ENCODE measurements at places on chromosomes 3 and 15.

DNA sequence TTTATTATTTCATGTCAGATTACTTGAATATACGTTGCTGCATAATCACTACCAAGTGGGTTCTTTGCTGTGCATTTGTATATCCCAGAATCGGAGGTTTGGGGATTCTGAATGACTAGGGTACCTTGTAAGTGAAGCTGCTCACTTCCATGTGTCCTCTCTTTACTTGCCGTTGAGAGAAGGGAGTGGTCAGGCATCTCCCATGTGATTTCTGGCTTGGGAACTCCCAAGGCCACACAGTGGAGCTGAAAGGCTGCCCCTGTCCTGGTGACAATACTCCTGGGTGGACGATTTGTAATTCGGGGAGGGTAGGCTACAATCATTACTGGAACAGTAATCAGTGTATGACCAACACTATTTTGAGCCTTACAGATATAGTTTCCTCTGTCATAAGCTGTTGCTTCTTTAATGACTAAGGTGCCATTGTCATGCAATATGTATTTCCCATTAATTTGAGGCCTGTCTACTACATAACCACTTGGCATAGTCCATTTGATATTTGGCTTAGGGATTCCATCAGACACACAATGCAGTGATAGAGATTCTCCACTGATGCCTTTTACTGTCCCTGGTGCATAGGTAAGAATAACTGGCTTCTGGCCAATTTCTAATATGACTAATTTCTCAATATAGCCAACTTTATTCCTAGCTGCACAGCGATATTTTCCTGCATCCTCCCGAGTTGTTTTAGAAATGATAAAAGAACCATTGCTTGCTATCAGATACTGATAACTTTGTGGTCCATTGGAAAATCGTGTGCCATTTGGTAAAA lies 24.0 kb downstream of the IGSF10 start:
- DNase-seq: no peak

DNA sequence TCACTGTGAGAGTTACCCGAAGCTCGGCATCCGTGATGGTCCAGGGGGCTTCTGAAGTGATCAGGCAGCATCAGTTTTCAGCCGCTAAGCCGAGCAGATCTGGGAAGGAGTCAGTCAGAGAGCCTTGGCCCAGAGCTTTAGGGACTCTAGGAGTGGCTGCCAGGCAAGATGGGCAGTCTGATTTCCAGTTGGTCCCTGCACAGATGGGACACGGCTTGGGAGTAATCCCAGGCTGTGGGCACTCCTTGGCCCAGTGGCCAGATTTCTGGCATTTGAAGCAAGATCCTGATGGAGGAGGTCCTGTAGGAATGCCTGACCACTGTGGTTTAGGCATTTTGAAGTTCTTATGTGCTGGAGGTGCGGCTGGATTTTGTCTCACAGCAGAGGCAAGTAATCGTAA lies 10.5 kb upstream of the IP6K2 start:
- no peak for DNase-seq

DNA sequence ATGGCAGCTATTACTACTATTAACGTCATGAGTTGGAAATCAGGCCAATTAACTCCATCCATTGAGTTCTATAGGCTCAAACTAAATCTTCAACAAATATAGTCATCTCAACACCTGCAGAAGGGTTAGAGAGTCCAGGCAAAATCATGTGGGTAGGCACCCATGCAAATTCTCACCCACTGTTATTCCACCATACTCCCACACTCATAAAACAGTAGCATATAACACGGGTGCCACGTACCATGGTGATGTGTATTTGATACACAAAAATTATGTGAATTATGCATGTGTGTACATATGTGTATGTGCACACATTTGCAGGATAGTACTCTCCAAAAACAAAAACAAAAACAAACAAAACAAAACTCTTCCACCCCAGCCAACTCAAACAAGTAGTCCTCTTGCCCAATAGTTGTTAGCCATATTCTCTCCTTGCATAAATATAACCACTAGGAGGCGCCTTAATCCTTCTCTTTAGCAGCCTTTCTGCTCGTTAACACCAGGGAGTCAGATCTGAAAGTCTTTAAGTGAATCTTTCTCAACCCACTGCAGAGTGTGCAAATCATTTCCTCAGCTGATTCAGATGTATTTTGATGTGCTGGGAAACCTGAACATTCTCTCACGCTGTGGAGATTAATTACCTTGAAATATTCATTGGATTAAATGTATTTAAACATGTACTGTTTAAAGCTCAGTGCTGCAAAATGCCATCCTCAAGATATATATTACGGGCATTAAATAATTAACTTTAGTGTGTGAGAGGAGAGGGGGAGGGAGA lies 38.0 kb upstream of the COPB2 start:
- no peak for DNase-seq

- no peak for DNase-seq
Observed at GRCh38 chr3:8712045-8712907, 21.3 kb upstream of the CAV3 start.

GRCh38 chr3:60935709-60936108 lies 315.5 kb downstream of the FHIT start:
- no peak for DNase-seq

GRCh38 chr15:33091983-33092693 lies 102.4 kb downstream of the FMN1 start:
- DNase-seq: no peak

DNA sequence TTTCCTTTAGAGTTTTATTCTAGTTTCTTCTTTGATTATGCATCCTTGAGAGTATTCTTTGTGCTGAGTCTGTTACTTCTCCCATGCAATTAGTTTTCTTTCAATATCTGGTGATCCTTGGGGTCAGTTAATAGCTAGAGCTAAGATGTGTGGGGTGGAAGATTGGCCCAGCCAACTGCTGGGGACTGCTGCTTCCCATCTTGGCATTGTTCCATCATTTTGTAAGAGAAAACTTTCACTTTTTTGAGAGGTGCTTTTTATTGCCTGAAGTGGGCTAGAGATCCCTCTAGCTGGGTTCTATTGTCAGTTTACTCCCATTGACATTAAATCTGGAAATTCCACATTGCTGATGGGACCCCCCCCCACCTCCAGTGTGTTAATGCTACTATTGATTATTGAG lies 15.4 kb downstream of the BCL2L10 start:
- no peak for DNase-seq

GRCh38 chr15:89068325-89068784 lies 19.9 kb upstream of the ABHD2 start:
- no peak for DNase-seq

DNA sequence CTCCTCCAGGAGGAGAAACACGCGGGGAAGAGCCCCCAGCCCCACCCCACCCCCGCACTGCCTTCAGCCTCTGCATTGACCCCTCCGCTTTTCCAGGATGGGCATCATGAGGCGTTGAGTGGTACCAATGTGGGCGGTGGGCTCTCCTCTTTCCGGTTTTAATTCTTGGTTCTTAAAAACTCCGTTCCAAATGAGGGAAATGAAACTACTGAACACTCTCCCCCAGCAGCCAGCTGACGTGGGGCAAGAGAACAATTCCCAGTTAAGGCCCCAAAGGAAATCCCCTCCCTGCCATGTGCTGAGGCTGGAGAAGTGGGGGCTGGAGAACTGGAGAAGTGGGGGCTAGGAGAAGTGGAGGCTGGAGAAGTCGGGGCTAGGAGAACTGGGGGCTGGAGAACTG lies 5.3 kb upstream of the NRROS start:
- peak; percentile 55 for DNase-seq

- no peak for DNase-seq
Observed at GRCh38 chr15:81895723-81896122, 150.1 kb downstream of the MEX3B start.

DNA sequence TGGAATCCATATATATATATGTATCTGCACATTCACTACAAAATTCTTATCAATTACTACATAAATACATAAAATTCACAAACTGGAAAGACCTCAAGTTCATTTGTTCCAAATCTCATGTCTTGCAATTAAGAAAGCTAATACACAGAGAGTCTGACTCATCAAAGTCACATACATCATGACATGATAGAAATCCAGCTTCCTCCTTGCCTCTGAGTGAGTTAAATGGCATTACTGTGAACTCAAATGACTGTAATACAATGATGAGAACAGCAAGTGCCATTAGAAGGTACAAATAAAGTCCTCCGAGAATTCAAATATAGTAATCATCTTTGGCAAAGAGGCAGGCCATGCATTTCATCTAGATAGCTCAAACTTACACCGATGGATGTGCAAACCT lies 55.1 kb upstream of the AGTR1 start:
- no peak for DNase-seq

GRCh38 chr3:153980252-153980590 lies 141.0 kb upstream of the ARHGEF26 start:
- no peak for DNase-seq

GRCh38 chr3:149593418-149594160 lies 64.2 kb downstream of the WWTR1 start:
- DNase-seq: no peak

DNA sequence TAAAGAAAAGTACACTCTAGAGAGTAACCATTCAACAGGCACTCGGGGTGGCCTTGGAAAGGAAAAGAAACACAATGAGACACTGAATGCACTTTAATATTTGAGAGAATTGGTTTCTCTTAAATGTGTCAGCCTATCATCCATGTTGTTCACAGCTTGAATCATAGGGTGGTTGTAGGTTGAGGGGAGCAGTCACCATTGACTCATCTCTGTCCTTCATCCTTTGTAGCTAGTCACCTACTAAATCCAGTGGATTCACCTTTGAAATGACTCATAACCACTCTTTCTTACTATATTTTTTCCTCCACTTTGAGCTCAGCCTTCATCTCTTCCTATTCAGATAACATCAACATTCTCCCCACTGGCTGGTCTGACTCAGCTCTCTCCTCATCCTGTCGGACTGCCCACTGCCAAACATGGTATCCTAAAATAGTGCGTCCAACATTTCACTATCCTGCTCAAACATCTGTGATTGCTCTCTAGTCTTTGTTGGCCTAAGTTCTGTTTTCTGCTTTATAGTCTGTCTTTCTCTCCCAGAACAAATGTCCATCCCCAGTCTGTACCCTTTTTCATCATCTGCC lies 182.7 kb upstream of the GADL1 start:
- DNase-seq: no peak

GRCh38 chr15:61992518-61992917 lies 67.7 kb downstream of the VPS13C start:
- DNase-seq: no peak

DNA sequence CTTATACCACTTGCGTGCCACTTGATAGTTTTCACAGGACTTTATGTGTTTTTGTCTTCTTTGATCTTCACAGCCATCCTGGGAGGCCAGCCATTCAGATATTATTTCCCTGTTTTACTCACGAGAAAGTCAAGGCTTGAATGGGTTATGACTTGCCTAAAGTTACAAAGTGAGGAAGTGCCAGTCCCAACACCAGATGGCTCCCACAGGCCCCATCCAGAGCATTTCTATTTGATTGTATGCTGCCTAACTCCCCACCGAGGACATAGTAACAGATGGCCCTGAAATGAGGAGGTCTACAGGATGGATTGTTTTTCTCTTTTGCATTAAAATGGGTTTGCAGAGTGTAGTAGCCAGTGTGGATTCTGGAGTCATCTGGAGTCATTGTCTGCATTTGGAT lies 74.5 kb downstream of the SPTSSB start:
- no peak for DNase-seq

GRCh38 chr15:47744496-47744895 lies 27.2 kb downstream of the SEMA6D start:
- no peak for DNase-seq

DNA sequence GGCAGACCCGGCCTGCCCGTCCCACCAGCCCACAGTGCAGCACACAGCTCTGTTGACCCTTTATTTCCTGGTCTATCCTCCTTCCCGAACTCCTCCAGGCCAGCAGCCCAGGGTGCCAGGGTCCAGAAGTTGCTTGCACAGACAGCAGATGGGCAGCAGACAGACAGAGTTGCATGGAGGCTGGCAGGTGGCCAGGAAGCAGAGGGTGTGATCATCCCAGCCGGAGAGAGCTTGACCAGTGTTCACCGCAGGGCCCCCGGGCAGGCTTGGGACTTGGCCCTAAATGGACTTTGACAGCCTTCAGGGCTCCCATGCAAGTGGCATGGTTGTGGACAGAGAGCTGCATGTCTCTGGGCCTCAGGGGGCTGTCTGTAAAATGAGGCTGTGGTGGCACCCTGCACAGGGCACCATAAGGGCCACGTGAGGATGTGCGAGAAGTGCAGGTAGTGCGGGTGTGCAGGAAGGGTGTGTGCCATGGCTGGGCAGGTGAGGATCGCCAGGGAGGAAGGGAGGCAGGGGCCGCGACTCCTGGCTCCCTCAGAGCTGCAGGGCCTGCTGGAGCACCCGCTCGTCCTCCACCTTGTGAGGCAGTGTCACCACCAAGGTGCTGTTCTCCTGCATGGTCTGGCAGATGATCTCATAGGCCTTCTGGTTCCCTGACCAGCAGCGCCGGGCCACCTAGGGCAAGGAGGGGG lies 6.3 kb upstream of the ZXDC start:
- DNase-seq: no peak

DNA sequence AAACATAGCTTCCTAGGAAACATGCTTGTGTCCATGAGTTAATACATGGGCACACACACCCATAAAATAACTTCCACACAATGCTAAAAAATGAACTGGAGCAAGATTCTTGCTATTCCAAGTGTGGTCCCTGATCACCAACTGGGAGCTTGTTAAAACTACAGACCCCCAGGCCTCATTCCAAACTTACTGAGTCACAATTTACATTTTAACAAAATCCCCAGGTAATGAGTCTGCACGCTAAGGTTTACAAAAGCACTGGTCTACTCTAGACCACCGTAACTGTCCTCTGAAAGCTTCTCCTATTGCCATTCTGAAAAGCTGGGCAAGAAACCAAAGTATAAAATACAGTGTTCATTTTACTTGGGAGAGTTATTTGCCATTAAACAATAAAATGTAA lies 45.4 kb downstream of the IGF2BP2 start:
- no peak for DNase-seq

DNA sequence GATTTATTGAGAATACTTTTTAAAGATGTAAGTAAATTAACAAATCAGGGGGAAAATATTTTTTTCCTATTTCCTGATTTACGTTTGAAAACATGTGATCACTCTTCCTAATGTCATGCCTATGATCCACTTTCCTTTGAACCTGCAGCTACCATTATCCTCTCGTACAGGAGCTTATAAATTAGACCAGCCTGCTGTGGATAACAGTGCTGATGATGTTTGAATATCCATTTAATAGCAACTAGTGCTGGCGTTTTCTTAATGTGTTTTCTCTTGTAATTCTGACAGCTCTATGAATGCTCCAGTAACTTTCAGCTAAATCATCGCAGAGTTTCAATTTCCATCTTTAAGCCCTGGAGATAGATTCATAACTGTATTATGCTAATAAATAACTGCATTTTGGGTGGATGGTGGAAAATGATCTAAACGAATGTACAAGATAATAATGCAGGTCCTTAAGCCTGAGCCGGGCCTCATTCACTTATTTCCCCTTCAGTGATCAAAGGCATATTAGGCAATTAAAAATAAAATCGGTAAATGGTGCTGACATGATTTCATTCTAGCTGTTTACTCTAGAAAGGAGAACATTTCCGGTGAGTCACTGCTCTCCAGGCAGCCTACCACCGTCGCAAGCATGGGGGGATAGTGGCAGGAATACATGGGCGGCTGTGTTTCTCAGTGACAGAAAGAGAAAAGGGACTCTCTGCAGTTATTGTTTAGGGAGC lies 58.5 kb upstream of the SLC24A5 start:
- DNase-seq: no peak

Measured in CD4-positive, alpha-beta T cell treated with Interleukin-1 beta for 1 hour (primary cell).